Natural killer cell (primary cell): ENCODE measurements at places on chromosomes 7 and 10. TPM values are rescaled to one million over a fixed set of nuclear protein-coding genes. Genes with fewer than 3 reads are reported as not detected.

DNA sequence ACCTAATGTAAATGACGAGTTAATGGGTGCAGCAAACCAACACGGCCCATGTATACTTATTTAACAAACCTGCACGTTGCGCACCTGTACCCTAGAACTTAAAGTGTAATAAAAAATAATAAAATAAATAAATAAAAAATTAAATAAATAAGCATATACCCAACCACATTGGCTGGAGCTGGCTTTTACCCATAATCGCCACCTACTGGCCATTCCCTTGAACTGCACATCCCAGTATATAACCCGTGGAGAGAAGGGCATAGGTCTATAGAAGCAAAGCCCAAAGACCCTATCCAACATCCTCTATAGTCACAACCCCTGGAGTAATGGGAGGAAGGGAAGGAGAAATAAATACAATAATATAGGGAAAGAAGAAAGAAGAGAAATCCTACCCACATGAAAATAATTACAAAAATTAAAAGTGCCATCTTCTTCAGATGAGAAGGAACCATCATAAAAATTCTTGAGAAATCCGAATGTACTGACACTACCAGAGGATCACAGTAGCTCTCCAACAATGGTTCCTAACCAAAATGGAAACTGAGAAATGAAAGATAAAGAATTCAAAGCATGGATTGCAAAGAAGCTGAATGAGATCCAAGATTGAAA is 65.6 kb downstream of the TWIST1 start:
- DNase-seq: no peak

- DNase-seq: no peak
These were observed 95.1 kb upstream of the ITGB1 start for GRCh38 chr10:33052915-33053810.

Gene DKK1
- total RNA-seq: not detected

Gene ANXA8L1
- total RNA-seq: not detected

Gene NRP1
- total RNA-seq: 0.16 TPM
